ENCODE measurements at places on chromosomes 1 and 21.

DNA sequence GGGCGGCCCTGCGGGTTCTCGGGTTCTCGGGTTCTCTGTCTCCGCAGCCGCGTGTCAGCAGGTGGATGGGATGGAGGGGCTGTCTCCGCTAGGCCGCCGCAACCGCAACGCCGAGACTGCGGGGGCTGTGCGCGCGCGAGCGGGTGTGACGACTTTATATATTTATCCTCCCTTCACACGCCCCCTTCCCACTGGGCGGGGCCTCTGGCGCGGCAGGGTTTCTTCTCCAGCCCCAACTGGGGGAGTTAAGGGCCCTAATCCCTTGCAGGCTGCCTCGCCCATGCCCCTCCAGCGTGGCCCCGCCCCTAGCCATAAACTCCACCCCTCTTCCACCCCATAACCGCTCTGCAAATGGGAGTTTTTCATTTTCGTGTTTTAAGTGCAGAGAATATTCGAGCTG lies 3.4 kb downstream of the IGSF21 start:
- no peak for DNase-seq

DNA sequence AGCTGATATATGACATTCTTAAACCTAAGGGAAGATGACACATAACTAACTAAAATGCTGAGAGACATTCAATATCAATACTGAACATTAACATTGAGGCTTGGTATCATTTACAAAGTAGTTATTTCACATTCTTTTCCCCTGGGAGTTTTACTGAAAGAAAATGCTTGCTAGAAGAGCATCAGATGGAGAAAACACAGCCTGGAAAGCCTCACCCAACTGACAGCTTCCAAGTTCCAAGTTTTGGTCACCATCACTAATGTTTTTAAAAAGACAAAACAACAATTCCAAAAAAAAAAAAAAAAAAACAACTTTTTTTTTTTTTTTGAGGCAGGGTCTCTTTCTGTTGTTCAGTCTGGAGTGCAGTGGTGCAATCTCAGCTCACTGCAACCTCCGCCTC lies 80.6 kb downstream of the DSCAM start:
- no peak for DNase-seq

DNA sequence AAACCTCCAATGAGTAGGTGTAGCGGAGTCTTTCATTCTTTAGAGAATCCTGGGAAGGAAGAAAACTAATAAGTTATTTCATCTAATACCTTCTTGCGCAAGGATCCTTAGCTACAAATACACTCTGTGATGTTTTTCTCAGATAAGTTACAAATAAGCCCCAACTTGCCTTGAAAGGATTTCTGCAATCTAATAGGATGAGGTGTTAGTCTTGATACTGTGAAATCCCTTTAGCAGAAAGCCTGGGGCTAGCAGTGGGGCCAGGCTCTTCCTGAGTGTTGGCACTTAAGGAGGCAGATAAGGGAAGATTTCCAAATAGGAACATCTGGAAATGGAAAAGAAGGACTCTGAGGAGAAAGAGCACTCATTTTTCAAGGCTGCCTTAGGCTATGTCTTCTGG lies 168.0 kb upstream of the DAB1 start:
- DNase-seq: no peak

DNA sequence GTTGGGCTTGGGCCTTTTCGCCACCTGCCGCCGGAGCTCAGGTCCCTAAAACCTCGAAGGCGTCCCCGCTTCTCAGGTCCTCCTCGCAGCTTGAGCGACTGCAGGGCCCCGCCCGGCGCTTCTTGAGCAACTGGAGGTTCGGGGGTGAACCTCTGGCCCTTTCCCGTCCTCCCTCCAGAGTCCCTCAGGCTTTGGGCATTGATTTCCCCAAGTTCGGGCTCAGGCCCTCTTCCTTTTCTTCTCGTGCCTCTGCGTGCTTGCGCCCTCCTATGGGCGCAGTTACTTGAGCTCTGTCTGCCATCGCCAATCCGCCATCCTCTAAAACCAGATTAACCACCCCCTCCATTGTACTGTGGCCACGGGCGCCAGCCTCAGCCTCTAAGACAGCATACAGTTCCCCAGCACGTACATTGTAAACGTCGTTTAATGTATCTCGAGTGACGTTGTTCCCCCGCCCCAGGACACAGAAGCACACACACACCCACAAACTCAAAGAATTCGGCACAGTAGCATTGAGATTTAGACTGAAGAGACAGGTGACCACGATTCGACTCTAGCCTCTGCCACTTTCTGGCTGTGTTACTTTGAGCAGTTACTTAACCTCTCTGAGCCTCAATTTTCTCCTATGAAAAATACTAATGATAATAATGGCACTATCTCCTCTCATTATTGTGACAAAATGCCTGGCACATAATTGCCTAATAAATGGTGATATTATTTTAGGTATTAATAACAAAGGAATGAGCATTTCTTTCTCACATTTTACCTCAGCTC lies 22.6 kb downstream of the BTG2 start:
- no peak for DNase-seq

DNA sequence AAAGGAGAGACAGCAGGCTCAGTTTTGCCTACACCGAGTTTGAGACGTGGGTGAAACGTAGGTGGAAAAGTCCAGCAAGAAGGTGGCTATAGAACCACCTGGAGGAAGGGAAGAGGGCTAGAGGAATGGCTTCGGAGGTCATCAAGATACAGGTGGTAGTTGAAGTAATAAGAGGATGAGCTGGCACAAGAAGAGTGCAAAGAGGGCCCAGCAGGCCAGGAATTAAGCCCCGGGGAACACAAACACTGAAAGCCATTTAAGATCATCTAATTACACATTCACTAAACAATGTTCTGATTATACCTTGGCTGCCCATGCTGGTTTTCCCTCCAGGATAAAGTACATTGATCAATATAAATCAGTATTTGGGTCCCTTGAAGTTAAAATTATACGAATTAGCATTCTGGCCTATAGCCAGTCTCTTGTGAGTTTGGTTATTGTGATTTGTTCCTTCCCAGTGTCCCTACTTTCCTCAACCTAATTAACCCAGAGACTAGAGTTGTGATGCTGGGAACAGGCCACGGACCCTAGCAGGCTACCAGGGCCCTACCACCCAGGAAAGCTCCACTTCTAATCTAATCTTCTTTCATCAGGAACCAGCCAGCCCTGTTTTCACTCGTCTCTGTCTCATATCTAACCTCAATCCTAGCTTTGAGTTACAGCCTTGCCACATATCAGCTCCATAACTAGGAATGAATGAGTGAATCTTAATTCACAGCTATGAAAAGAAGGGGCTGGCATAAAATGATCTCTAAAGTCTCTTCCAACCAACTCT lies 26.4 kb upstream of the PPP1R15B start:
- no peak for DNase-seq

Data from stimulated activated CD4-positive, alpha-beta T cell treated with anti-CD3 and anti-CD28 coated beads, Interleukin-15, amount 100 ng/mL, for 48 hours (primary cell).